ENCODE measurements at places on chromosomes 7 and 10.

GRCh38 chr7:128826916-128827247 is 3.3 kb upstream of the FLNC start:
- DNase-seq, result no peak

DNA sequence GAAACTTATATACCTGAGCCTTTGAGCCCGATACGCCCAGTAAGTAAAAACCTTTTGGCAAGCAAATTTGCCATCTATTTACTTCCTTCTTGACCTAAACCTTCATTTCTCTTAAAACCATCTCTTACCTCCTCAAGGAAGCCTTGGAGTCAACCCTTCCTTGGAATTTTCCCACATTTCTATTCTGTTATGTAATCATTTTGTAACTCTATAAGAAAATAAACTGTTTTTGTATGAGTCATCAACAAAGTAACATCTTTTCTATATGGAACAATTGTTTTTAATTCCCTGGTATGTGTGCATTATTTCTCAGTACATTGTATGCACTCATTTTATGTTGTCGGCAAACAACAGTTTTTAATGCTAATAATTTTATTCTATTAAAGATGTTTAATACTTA is 162.0 kb downstream of the TEX36 start:
- no peak for DNase-seq

GRCh38 chr10:78436222-78436573 is 402.5 kb downstream of the RPS24 start:
- DNase-seq, result no peak

DNA sequence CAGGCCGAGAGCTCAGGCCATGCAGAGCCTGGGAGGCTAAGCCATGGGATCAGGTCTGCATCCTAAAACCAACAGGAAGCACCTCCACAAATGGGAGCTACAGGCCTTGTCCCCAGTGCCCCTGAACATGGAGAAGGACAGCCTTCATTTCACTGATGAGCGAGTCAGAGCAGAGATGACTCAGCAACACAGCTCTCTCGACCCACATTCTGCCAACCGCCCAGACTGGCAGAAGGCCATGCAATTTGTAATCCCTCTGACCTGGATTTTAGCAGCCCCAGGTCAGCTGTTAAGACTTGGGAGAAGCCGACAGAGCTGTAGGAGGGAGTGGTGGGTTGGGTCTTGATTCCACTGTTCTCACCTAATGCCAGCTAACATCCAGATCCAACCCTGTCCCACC is 25.5 kb downstream of the VOPP1 start:
- DNase-seq, result peak; percentile 47

DNA sequence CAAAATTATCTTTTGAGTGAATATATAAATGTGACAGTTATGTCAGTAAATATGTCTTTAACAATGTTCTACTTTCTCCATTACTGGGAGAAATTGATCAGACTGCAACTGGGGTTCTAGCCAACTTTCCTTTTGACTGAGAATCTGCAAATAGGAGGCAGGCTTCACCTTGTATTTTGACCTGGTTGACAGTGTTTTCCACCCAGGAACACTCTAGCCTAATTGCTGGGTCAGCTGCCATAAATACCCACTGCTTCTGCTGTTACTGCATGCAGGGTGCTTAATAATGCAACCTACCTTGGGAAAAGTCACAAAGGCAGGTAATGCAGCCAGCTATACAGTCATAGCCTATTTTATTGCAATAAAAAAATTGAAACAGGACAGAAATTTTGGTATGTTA is 319.0 kb downstream of the DGKB start:
- DNase-seq, result no peak

DNA sequence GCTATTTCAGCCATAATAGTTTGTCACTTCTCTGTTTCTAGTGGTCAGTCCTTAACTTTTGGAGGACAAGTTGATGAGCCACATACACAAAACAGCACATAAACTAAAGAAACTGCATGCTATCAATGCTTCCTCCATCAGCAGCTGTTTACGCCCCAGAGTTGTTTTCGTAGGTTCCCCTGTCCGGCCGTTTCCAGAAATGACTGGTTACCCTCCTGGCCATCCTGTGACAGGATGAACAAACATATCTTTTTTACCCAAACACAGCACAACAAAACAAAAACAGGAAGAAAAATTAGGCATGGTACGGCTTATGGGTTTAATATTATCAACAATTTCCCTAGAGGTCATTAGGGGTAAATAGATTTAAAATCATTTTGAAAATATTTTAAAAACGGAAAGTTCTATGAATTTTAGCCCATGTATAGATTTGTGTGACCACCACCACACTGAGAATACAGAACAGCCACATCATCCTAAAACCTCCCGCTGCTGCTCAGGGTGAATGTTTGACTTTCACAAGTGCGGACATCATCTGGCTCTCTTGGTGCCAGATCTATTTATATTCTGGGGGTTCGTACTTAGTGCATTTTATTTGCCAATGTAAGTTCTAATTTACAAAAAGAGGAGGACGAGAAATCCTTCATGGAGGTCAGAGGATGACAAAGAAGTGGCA is 74.8 kb downstream of the HIPK2 start:
- no peak for DNase-seq

DNA sequence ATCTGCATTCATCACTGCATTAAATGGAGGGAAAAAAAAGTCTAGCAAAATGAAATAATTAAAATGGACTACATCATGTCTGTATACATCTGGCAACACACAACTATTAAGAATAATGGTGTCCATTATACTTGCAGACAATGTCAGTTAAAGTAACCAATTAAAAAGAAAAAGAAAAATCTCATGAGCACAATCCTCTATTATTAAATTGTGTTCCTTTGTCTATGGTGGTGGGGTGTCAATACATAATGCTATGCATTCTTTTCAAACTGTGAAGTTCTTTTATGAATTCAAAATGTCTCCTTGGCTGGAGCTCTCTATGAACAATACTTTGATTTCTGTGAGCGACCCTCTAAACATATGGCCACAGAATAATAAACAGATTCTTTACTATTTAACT is 63.5 kb downstream of the NRP1 start:
- DNase-seq, result no peak

GRCh38 chr10:44056206-44056605 is 328.7 kb downstream of the CXCL12 start:
- no peak for DNase-seq

DNA sequence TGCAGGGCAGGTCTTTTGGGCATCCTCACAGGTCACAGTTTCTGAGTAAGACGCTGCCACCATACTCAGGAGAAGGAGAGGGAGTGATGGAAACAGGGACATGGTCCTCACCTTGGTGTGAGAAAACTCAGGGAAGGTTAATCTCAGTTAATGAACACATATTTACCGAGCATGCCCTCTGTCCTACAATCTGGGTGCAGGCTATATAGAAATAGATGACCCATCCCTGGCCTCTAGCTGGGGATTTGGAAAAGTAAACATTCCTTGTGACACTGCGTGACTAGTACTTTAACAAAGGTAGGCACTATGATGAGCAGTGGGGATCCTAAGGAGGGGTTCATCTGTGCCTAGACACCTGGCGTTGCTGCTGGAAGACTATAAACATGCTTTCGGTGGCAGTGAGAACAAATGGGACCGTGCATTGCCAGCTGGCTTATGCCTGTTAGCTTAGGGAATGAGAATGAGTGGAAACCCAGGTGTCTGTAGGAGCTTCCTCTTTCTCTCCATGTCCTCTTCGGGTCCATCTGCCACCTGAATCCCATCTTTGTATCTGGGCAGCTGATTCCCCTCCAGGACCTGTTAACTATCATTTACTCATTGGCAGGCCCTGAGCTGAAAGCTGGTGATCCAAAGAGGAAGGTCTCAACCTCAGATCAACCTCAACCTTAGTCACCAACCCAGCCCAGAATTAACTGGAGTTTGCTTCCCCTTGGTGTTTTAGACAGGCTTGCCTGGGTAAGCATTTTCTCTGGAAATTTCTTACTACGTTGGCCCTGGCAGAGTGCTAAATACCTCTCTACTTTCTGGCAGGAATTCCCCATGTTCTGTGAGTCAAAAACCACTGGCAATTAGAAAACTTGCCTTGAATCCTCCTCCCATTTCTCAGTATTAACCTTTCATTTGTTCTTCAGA is 794 bp downstream of the MBL2 start:
- DNase-seq, result no peak

GRCh38 chr10:57222603-57223002 is 861.5 kb upstream of the ZWINT start:
- no peak for DNase-seq

DNA sequence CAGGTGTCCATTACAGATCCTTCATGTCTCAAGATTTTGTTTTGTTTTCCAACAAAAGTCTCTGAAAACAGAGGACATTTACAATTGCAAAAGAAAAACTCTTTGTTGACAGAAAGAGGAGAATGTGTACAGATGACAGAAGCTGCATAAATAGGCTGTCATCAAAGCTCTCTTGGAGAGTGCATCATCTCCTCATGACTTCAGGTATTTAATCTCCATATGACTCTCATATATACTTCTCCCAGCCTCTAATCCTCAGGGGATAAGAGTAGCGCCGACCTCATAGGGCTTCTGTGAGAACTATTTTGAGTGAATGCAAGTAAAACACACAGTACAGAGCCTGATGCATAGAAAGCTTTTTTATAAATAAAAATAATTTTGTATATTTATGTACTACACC is 48.1 kb upstream of the SEPTIN7 start:
- no peak for DNase-seq

DNA sequence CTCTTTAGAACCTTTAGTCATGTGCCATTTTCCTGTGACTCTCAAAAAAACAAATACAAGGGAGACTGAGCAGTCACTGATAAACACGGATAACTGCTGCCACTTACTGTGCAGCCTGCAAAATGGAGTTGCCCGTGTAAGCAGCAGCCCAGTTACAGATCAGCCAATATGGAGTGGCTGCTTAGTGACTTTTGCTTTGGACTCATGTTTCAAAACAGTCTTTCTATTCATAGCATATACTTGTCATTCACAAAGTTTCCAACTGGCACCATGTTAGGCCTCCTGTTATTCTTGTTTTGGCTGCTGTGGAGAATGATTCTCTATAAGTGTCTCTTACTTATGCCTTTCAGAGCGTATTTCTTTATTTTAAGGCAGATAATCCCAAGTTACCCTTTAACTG is 3.0 kb downstream of the FAM204A start:
- DNase-seq, result no peak

DNA sequence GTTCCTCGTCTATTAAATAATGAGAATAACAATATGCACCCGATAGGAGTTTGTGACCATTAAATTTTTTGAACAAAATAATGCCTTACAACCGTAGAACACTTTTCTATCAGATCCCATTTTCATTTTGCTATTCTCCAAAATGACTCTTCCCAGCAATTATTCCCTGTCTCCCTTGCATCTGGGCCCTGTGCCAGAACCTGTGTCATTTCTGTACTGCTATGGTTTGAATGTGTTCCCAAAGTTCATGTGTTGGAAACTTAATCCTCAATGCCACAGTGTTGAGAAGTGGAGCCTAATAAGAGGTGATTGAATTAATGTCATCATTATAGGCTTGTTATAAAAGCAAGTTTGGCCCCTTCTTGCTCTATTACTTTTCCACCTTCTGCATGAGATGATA is 33.2 kb upstream of the SMNDC1 start:
- no peak for DNase-seq

GRCh38 chr10:28533571-28534304 is 820 bp downstream of the WAC start:
- peak; percentile 56 for DNase-seq

DNA sequence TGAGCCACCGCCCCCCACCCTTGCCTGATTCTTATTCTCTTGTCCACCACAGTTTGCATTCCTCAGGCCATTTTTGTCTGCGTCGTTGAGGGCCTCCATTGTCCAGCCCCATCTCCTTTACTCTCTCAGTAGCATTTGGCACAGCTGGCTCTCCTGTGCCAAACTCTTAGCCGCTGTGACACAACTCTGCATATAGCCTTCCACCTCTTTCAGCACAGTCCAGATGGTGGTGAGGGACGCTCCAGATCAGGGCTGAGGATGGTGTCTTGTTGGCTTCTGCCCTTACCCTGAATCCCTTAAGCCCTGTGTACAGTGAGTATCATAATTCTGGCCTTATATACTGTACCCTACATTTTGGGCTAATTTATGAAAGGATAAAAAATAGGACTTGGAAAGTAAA is 45.6 kb downstream of the BMPR1A start:
- DNase-seq, result no peak

DNA sequence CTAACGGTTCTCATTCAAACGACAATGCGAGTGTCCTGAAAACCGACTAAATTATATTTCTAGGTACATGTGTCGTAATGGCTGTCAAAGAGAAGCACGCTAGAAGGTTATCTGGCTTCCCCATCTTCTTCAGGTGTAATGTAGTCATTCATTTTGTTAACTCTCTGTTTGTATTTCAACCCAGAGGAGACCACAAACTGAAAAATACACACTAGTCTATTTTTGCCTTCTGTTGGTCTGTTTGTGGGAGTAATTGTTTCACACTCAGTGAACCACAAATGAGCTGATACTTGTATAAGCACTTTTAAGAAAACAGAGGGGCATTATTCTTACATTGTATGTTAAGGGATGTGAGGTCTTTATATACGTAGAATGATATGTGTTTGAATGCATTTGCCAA is 305.9 kb downstream of the GATA3 start:
- no peak for DNase-seq

DNA sequence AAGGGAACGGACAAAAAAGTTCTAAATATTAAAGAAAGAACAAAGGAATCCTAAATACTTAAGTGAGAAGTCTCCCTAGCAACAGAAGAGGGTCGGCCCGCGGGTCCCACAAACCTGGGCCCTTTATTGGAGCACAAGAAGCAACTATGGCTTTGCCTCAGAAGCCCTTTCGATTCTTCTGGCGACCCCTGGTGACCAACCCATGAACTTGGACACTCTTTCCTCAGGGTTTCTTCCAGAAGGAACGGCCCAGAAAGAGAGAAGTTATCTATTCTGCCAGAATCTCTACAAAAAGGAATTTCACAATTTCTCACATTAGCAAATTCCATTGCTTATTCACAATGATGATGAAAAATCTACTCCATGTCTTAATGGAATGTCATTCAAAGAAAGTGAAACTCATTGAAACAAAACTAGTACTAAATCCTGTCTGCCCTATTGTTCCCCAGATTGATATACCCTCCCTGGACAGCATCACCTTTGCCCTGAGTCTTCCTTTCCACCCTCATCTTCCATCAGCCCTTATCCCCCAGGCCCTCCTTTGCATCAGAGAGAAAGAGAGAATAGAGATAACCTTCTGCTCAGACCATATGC is 43.7 kb downstream of the CPVL start:
- DNase-seq, result peak; percentile 37

DNA sequence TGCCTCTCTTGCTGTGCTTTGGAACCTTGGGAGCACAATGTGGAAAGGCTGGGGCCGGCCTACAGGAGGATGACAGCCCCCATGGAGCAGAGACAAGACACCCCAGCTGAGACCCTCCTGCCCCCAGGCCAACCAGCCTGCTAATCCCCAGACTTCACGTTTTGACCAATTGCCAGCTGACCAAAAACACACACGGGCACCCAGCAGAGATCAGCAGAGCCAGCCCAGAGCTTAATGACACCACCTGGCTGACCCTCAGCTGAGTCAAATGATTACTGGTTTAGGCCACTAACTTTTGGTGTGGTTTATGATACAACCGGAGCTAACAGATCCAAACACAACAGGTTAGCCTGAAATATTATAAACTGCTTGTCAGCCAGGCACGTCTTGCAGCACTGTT is 111.2 kb upstream of the KIF5B start:
- DNase-seq, result no peak

GRCh38 chr7:142668495-142668894 is 80.8 kb upstream of the PRSS1 start:
- DNase-seq, result no peak

All from CD4-positive, alpha-beta T cell treated with Interleukin-15 for 1 hour (primary cell).